ENCODE measurements at places on chromosomes 2 and 18. TPM values are rescaled to one million over a fixed set of nuclear protein-coding genes. Genes with fewer than 3 reads are reported as not detected.

Gene FAHD2B
- 34.1 TPM for total RNA-seq

DNA sequence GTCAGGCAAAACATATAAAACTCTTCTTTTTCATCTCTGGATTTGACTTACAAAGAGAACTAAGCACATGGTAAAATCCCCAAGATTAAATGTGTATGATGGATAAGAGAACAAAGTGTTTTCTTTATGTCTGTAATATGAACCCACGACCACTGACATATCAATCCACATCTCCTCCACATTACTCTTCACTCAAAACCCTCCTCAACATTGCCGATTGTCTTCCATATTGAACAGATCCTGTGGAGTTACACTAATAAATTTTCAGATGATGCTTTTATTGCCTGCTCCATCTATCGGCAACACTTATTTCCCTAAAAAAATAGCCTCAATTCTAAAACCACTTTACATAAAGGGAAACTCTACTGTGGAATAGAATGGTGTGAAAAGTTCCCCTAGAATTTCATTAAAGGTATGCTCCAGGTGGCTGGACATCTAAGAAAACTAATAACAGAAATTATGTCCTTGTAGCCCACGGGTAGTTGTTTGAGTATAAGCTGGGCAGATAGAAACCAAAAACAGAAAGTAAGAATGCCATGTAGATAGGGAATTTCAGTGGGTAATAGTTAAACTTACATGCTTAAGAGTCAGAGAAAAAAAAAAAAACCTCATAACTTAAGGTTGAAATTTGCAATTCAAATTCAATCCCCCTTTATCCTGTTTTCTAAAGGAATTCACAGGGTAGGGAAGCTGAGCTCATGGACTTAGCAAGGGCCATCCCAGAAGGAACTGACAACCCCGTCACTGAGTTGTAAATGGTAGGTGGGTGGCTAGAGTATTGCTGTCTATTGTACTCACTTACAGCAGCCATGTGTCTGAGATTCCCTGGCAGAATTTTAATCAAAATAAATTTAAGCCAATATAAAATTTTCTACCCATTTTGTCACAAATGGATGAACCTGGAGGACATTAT, 305.4 kb upstream of the LYPD1 start:
- no peak for DNase-seq

Gene LCT
- total RNA-seq = not detected

DNA sequence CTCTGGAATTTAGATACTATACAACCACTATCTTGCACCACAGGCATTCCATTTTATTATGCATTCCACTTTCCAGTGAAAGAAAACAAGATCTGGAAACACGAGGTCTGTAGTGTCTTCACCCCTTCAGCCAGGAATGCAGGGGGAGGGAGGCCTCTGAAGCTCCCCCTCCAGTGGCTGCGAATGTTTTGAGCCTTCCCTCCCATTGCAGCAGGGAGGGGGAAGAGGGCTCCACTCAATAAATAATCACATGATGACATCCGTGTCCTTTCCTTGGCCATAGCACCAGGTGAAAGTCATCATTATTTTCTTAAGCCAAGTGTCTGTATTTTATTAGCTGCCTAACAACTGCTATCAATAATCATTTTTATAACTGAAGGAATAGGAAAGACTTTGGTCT, 38.6 kb downstream of the ALPK2 start:
- DNase-seq = no peak

DNA sequence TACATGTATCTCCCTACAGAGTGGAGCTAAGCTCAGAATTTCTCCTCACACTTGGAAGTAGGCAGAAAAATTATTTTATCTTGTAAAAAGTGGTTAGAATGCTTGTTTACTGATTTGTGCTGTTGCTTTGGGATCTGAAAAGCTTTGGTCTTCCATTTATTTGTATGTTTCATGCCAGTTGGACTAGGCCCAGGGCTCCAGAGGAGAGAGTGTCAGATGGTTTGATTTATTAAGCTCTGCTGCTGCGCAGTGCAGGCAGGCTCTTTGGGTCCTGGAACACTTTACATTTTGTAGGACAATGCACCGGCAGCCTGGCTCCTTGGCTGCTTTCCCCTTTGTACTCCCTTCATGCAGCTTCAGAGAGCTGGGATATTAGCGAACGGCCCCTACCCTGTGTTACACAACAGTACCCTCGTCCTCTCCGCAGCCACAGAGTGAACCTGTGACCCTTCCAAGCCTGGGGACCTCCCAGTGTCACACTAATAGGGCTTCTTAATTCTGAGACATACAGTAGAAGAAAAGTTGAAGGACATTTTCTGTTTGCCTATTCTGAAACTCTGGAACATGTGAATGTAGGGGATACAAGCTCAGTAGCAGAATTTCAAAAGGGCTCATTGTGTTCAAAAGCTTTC, 56.7 kb upstream of the EML6 start:
- DNase-seq = peak; percentile 56

Gene ELOA2
- not detected for total RNA-seq

GRCh38 chr18:13216711-13217465, 1.7 kb upstream of the LDLRAD4 start:
- peak; percentile 59 for DNase-seq

DNA sequence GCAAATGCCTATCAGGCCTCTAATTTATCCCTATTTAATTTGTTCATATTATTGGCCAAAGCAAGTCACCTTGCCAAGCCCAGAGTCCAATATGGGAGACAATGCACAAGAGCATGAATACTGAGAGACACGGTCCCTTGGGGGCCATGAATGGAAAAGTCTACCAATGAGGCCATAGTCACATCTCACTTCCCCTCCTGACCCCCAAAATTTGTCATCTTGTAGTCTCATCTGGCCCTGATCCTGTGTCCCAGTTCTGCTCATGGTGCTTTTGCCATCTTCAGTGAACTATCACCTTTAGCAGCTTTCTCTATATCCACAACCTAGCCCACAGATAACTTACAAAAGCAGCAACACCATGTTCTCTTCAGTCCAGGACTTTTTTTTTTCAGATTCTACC, 302.7 kb upstream of the MGAT5 start:
- no peak for DNase-seq

Gene ACMSD
- total RNA-seq = not detected

DNA sequence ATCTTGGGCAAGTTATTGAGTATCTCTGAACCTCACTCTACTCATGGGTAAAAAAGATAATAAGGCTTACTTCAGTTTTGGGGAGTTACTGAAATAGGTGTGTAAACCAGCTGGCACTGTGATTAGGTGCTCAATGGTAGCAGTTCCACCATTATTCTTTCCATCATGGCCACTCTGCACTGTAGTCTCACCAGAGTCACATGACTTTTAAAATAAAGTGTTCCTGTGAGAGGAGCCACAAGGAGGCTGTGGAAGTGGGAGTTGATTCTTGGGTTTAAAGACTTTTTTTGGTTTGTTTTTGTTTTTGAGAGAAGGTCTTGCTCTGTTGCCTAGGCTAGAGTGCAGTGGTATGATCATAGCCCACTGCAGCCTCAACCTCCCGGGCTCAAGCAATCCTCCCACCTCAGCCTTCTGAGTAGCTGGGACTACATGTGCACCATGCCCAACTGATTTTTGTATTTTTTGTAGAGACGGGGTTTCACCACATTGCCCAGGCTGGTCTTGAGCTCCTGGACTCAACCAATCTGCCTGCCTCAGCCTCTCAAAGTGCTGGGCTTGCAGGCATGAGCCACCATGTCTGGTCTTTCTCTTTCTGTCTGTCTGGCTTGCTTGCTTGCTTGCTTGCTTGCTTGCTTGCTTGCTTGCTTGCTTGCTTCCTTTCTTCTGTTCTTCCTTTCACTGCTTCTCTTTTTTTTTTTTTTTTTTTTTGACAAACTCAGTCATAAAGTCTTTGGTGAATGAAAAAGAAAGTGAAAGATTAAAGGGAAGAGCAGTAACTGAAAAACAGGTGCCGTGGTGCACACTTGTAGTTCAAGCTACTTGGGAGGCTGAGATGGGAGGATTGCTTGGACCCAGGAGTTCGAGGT, 21.2 kb upstream of the ACVR1 start:
- no peak for DNase-seq

Gene TMEM17
- total RNA-seq = 2.2 TPM

Gene SKA1
- total RNA-seq = 0.44 TPM

- DNase-seq = no peak
Measured at GRCh38 chr2:239531456-239532241, 130.8 kb upstream of the HDAC4 start.

DNA sequence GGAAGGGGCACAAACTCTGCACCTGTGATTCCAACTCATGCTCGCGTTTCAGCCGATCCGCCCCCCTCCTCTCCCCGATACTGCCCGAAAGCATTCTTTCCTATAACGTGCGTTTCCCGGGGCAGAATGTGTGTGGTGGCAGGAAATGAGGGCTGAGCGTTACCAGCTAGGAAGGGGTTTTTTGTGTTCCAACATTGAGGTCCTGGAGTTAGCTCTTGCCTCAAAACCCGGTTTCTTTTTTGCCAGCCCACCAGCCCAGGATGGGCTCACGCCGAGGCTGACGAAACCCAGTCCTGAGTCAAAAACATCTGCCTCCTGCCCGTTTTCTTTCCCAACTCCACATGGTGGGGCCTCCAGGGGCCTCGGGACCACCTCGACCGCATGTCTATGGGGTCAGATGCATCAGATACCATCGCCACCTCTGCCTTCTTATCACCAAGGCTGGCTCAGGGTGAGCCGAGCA, 113.7 kb upstream of the COPS8 start:
- no peak for DNase-seq

DNA sequence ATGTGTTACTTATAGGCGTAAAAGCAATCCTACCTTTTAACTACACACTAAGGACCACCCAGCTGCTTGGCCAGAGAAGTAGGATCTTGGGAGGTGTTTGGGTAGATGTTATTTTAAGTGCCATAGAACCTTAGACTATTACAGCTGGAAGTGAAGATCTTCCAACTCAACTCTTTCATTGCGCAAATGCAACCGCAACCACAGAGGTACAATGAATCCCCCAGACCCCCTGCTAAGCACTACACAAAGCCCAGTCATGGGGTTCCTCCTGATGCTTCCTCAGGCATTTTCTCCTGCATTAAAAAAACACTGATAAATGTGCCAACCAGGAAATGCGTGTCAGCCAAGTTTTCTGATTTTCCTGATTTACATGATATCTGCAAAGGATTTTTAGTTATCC, 246.0 kb downstream of the LRRTM1 start:
- DNase-seq = no peak

GRCh38 chr2:205627085-205627484, 55.2 kb upstream of the NRP2 start:
- DNase-seq = no peak

Measured in left ventricle myocardium inferior (tissue), 1 donor.